ENCODE measurements at places on chromosomes 6 and 20.

DNA sequence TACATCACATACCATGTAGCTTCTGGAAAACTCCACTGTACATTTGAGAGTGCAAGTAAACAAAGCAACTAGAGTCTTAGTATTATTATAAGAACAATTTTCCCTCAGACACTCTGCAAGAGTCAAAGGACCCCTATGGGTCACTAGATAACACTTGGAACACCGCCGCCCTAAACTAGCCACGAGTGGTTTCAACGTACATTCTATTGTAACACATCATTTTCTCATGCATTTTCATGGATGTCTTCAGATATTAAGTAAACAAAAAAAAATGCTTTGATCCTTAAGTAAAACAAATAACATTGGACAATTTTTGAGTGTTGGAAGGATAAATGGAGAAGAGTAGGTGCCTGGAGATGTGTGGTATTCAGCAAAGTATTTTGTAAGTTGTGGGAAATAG lies 3.2 kb upstream of the RNF146 start:
- DNase-seq = no peak

DNA sequence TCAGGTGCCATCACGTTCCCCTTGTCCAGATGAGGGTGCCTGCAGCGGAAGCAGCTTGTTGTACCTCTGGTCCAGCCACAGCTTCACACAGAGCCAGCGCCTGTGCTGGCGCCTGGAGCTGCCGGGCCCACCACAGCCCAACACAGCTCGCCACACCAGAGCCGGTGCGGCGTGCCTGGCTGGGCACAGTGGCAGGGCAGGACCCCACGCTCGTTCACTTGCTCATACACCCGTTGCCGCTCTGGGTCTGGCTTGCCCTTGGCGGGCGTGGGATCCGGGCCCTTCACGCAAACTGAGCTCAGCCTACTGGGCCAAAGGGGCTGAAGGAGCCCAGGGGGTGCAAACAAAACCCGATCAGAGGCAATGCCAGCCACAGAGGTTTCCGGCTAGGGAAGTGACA lies 492.5 kb upstream of the MANEA start:
- no peak for DNase-seq

DNA sequence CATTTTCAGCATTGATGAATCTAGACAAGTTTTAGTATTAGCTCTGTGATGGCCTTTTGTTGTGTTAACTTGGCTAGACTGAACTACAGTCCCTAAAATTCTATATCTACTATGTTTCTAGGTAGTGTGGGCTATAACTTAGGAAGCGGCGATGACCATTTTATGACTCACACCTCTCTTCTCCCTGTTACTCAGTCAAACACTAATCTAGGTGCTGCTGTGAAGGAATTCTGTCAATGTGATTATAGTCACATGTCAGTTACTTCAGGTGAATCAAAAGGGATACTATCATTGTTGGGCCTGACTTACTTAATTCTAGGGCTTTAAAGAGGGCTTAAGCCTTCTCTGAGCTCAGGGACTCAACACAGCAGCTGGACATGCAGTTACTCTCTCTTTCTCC lies 691.5 kb upstream of the MAP3K7 start:
- DNase-seq = no peak

DNA sequence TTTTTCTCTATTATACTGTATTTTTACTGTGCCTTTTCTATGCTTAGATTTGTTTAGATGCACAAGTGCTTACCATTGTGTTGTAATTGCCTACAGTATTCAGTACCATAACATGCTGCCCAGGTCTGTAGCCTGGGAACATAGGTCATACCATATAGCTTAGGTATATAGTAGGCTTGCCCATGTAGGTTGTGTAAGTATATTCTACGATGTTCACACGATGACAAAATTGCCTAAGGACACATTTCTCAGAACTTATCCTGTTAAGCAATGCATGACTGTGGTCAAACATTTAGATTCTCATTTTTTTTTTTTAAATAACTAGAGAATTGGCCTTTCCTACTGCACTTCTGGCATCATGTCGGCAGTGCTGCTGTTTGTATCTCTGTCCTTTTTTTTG lies 253.7 kb upstream of the SUPT3H start:
- no peak for DNase-seq

DNA sequence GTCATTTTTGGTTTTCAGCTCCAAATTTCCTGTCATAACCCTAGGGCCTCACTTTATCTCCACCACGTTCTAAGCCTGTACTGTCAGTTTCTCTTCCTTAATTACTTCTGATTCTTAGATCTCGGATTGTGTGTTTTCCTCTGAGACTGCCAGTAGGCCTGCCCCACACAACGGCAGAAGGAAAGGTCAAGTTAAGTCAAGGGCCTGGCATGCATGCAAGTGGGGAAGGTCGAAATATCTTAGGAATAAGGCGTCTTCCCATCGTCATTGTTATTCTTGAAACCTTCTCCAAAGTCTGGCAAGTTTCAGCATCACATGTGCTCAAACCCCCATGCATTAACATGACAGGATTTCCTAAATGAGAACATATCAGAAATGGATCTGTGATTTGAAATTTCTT lies 203.5 kb upstream of the TSHZ2 start:
- no peak for DNase-seq

DNA sequence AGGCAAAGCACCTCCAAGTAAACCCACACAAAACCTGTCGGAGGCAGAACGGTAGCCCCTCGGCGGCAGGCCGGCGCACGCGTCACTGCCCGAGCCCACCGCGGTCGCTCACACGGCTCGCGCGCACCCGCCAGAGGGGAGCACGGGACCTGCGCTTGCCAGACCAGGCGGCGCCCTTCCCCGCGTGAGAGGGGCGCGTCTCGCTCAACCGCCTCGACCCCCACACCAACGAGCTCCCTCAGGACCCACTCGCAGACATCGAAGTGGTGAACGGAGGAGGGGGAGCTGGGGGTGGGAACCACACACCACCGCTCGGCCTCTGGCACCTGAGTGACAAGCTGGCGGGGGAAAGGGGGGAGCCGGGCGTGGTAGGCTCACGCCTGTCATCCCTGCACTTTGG lies 1513.4 kb upstream of the DEFB115 start:
- DNase-seq = no peak
